ENCODE measurements at places on chromosomes 11 and 22.

DNA sequence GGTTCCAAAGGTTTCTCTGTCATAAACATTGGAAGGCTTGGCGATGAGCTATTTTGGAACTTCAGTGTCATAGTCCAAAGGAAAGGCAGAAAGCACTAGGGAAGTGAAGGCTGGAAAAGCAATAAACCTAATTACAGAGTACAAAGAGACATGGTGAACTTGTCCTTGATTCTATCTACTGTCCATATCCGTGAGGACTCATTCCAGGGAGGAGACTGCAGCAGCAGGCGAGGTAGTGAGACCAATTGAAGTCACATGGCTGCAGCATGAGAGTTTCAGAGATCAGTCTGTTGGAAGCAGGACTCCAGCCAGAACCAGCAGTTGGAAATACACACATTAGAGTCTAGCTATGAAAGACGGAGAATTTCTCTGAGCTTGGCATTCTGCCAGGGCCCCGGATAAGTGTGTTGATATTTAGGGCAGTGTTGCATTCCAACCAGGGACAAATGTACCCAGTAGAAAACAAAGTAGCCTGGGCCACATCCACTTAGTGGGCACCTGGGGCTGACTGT lies 54.1 kb upstream of the ARHGAP42 start:
- DNase-seq: no peak

- DNase-seq: peak; percentile 77
Observed at GRCh38 chr22:36331912-36332622, 55.7 kb downstream of the MYH9 start.

DNA sequence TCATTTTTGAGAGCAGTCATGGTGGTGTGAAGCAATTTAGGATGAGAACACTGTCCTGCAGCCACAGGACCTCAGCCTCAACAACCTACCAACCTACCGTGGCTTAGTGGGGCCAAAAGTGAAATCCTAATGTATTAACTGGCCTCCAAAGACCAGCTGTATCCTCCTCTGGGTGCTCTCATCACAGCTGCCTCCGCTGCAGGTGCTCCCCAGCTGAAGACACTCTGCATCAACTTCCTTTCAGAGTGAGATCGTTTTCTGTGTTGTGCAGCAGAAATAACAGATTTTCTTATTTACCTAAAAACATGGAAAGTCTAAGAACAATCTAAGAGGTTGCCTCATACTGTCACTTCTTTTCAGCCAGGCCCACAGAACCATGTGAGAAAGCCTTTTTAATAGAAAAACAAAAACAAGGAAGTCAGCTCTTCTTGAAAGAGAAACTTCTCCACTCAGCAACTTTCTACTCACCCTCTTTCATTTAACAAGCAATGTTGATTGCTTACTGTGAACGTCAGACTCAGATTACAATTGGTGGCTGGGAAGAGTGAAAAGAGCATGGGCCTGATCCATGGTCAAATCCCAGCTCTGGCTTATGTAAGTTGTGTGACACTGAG lies 136.1 kb downstream of the TENM4 start:
- DNase-seq: no peak

DNA sequence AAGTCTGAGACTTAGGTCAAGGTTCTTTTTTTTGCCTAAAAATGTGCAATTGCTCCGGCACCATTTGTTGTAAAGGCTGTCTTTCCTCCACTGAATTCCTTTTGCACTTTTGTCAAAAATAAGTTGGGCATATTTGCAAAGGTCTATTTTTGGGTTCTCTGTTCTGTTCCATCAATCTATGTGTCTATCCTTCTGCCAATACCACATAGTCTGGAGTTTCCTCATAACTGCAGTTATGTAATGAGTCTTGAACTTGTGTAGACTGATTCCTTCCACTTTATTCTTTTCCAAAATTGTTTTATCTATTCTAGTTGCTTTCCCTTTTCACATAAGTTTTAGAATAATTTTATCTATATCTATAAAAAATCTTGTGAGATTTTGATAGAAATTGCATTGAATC lies 6.7 kb downstream of the KCNJ5 start:
- DNase-seq: no peak

GRCh38 chr11:15180212-15180792 lies 65.6 kb downstream of the INSC start:
- DNase-seq: no peak

- DNase-seq: peak; percentile 95
Observed at GRCh38 chr22:41301085-41302020, at the start of gene ZC3H7B. ZC3H7B (plus strand) TSS chr22:41301525; CDS start chr22:41320661, 19,136 bp downstream.

DNA sequence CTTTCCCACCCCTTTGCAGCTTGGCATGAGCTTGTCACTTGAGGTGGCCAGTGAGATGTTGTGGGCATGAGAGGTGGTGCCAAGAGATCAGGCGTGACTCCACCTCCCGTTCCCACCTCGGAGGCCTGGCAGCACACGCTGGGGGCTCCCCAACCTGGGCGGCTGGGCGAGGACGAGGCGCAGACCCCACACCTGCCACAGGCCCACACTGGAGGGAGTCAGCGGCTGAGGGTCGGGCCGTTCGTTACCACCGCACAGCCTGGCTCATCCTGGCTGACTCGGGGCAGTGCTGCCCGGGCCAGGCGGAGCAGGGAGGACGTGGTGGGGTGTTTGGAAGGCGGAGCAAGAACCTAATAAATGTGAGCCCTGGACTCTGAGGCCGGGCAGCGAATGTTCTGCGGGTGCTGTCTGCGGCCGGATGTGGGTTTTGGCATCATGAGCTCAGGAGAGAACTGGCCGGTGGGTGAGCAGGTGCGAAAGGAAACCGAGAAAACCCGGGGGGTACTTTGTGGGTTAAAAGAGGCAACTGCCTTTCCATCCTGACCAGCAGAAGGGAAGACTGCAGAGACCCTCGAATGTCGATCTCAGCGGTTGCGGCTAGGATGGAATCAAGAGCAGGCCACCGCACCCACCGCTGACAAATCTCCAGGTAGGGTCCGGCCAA lies 10.2 kb upstream of the IFITM3 start:
- DNase-seq: no peak

DNA sequence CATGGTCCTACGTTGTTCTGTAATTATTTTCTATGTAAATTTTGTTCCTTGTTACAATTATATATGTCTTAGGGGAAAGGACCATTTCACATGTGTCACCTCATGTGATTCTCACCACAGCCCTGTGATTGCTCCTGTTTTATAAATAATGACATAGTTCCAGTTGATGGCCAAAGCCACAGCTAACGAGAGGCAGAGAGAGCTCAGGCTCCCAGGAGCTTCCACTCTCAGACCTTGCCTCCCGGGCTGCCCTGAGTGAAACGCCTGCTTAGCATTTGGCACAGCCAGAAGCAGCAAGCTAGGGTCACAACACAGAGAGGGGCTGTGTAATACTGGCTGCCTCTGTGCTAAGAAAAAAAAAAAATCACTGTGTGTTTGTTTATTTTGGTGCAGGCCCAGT lies 5.9 kb downstream of the TMEM121B start:
- DNase-seq: no peak

DNA sequence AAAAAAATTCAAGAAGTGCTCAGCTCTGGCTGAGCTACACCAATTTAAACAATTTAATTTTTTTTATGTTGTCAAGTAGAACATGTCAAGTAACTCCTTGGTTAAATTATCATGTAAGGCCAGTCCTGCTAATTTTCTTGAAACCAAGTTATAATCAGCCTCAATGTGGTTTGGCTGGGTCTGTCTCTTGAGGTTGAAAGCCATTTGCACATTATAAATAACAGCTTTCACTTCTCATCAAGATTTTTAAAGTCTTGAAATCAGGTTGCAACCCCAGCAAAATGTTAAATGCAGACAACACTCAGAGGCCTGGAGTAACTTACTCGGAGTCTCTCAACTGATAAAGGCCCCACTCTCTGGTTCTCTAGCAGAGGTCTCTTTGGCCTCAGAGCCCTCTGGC lies 324.4 kb downstream of the BRD1 start:
- DNase-seq: no peak

GRCh38 chr22:30488121-30488520 lies 16.3 kb upstream of the SEC14L3 start:
- DNase-seq: no peak

DNA sequence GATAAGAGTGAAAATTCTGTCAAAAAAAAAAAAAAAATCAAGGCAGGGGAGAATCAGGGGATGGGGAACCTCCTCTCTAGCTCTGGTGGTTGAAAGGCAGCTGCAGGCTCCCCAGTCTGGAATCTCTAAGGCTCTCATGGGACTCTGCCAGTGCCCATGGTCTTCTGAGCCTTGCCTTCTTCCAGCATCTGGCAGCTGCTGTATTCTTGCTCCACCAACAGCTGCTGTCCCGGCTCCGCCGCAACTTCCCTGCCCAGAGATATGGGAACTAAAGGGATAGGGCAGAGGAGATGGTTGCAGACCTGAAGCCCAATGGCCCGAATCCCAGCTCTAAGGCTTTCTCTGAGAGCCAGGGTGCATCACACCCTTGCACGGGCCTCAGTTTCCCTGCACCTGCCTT lies 49.5 kb upstream of the PHF21B start:
- no peak for DNase-seq

GRCh38 chr11:61349189-61349751 lies 12.4 kb downstream of the CYB561A3 start:
- DNase-seq: no peak

- no peak for DNase-seq
Observed at GRCh38 chr11:115848080-115848479, 343.9 kb upstream of the CADM1 start.

- DNase-seq: no peak
Observed at GRCh38 chr22:44595841-44596341, 97.9 kb upstream of the RTL6 start.

GRCh38 chr11:61580271-61580888 lies 496 bp downstream of the SYT7 start:
- DNase-seq: no peak

- no peak for DNase-seq
Observed at GRCh38 chr22:27866135-27867084, 52.6 kb downstream of the PITPNB start.

DNA sequence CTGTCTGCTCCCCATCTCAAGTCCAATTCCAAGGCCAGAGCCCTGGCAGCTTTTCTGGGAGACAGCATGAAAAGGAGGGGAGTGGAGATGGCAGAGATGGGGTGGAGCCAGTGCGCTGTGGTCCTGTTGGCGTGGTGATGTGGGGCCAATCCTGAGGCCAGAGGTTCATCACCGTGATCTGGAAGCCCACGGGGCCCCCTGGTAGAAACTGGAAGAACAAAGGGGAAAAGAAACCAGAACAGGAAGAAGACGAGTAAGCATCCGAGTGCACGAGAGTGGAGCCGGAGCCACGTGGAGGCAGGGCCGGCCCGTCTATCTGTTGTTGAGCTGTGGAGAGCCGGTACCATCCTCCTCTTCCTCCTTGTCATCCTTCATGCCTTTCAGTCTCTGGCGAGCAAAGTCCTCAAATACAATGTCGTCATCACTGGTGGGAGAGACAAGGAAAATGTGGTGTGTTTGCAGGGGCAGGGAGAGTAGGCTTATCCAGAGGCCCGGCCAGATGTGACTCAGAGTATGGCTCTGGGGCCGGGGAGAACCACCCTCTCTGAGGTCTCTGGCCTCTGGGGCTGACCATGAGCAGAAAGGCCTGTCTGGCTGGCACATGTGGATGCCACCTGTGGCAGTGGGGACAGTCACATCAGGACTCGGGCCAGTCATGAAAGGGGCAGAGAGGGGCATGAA lies 25.4 kb downstream of the TPBGL start:
- no peak for DNase-seq

- DNase-seq: no peak
Observed at GRCh38 chr22:43377896-43378704, 33.7 kb upstream of the MPPED1 start.

GRCh38 chr11:76854709-76855108 lies 6.0 kb upstream of the ACER3 start:
- no peak for DNase-seq

GRCh38 chr11:111361874-111362273 lies 17.2 kb downstream of the POU2AF1 start:
- DNase-seq: no peak

- no peak for DNase-seq
Observed at GRCh38 chr22:20578192-20578591, 70.8 kb downstream of the MED15 start.

- no peak for DNase-seq
Observed at GRCh38 chr11:34339149-34340064, 18.4 kb downstream of the ABTB2 start.

DNA sequence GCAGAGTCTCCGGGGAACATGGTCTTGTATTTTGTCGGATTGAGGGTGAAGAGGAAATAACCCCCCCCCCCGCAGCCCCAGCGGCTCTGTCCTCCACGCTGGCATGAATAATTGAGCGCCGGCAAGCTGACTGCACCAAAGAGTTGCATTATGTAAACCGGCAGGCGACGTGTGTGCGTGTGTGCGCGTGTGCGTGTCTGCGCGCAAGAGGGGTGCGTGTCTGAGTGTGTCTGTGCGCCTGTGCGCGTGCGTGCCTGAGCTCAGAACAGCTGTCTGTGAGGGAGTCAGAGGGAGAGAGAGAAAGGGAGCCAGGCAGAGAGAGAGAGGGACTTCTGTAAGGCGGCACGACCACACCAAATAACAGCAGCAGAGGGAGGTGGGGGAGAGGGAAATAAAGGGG lies 94.4 kb downstream of the SCN3B start:
- peak; percentile 69 for DNase-seq

DNA sequence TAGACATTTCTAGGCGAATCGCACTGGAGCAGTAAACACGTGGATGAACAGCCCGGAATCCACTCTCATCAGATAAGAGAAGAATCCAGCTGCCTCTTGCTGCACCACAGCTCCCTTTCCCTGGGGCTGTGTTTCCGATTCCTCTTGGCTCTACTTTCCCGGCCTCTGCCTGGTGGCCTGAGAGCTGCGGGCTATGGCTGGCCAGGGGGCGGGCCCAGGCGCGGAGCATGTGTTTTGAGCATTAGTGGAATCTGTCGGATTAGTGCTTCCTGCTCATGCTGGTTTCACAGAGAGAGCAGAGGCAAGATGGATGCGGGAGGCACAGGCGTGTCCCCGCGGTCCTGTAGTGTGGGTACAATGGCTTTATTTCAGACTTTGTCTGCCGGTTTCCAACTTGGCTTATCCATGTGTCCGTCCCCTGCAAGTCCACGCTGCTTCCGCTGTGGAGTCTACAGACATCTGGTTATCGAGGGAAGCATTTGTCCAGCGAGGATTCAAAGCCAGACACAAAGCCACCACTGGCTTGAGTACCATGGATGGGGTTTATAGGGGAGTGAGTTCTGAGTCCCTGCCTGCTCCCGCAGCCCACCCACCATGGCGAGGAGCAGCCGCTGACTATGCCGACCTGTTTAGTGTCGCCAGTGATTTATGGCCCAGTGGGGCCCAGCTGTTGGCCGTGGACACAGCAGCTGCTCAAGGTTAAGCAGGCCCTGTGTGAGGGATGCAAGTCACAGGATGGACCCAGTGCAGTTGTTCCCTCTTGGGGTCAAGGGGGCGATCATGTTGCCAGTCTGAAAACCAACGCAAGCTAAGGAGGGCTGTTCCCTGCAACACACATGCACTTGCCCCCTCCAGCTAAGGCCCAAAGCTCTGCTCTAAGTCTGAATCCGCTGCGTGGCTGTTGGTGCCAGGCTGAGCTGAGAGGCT lies 43.3 kb upstream of the EP300 start:
- no peak for DNase-seq

- no peak for DNase-seq
Observed at GRCh38 chr11:82315093-82315492, 418.6 kb downstream of the FAM181B start.

DNA sequence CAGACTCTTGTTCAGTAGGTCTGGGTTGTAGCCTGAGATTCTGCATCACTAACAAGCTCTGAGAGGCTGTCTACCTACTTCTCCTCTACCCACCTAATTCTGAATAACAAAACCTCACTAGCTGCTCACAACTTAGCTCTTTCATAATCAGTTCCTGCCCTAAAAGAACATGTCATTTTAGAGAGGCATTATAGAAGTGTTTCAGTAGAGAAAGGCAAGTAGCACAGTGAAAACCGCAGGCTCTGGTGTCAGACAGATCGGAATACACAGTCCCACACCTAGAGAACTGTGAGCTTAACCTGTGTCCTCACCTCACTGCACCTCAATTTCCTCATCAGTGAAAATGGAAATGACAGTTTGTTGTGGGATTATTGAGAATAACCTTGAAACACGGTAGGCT lies 1337.6 kb upstream of the TENM4 start:
- DNase-seq: no peak
